Osteoblast (primary cell): ENCODE measurements at places on chromosomes 7 and 10.
A peak's percentile ranks its signal among the peaks of the same experiment; 100 is the strongest.

GRCh38 chr7:144019457-144019856 lies 19.3 kb downstream of the OR6B1 start:
- peak; percentile 53 for DNase-seq
- H3K4me1 ChIP-seq, result peaks cover 13% of the 10 kb centered on the region
- H3K27me3 ChIP-seq, result no peaks in the 10 kb centered on the region
- H3K27ac ChIP-seq, result peak overlapping the region; percentile 35
- H3K4me3 ChIP-seq, result no peak overlapping the region
- H3K36me3 ChIP-seq, result no peaks in the 10 kb centered on the region

DNA sequence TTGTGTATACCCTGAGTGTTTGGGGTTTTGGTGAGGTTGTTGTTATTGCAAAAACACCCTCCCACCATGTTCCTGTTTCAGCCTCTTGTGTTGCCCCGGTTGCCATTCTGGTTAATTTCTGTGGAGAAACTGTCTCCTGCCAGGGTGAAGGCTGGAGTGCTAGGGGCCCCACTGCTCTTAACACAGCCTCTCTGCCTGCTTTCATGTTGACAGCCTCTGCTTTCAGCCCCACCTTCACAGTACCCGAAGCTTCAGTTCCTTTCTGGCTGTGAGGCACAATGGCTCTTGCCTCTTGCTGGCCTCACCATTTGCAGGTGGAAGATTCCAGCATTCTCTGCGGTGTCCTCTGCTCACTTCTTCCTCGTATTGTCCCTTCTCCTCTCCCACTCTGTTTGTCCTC lies 19.2 kb downstream of the SLC18A2 start:
- H3K27me3 ChIP-seq, result peaks cover 24% of the 10 kb centered on the region
- DNase-seq, result no peak
- no peaks in the 10 kb centered on the region for H3K4me1 ChIP-seq

- no peak overlapping the region for H3K27ac ChIP-seq
- no peaks in the 10 kb centered on the region for H3K27me3 ChIP-seq
These were observed 588.7 kb upstream of the MBL2 start for GRCh38 chr10:53361281-53361680.

GRCh38 chr7:116284390-116284789 lies 74.1 kb downstream of the TES start:
- no peak overlapping the region for H3K27ac ChIP-seq
- no peak overlapping the region for H3K4me3 ChIP-seq
- no peaks in the 10 kb centered on the region for H3K36me3 ChIP-seq
- H3K27me3 ChIP-seq, result no peaks in the 10 kb centered on the region
- DNase-seq, result no peak

- no peak overlapping the region for H3K4me3 ChIP-seq
- no peak overlapping the region for H3K27ac ChIP-seq
- no peaks in the 10 kb centered on the region for H3K4me1 ChIP-seq
These were observed 122.1 kb upstream of the SFMBT2 start for GRCh38 chr10:7532723-7533498.

GRCh38 chr10:21300551-21300950 lies 224.9 kb downstream of the SKIDA1 start:
- H3K4me1 ChIP-seq, result no peaks in the 10 kb centered on the region
- no peak overlapping the region for H3K27ac ChIP-seq
- H3K36me3 ChIP-seq, result no peaks in the 10 kb centered on the region
- DNase-seq, result no peak
- no peaks in the 10 kb centered on the region for H3K27me3 ChIP-seq

DNA sequence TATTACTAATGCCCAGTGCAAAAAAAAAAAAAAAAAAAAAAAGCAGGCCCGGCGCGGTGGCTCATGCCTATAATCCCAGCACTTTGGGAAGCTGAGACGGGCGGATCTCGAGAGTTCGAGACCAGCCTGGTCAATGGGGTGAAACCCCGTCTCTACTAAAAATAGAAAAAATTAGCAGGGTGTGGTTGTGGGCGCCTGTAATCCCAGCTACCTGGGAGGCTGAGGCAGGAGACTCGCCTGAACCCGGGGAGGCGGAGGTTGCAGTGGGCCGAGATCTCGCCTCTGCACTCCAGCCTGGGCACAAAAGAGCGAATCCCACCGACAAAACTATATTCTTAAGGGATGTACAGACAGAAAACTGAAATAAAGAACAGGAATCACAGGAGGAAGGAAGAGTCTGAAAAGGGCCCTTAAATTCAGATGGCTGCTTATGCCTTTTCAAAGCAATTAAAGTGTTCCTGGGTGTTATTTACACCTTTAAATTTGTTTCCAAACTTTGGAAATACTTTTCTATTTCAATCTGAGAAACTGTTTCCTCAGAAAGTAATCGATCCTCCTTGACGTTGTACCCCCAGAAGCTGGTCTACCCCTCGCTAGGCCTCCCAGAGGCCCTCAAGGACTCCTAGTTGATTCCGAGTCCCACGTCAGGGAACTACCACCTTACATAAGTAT lies 2.0 kb upstream of the KMT2E start:
- peak overlapping the region; percentile 100 for H3K27ac ChIP-seq
- no peak for DNase-seq
- H3K4me1 ChIP-seq, result peaks cover 40% of the 10 kb centered on the region
- H3K27me3 ChIP-seq, result no peaks in the 10 kb centered on the region

- no peak for DNase-seq
- H3K4me1 ChIP-seq, result peaks cover 5% of the 10 kb centered on the region
- H3K4me3 ChIP-seq, result no peak overlapping the region
- no peak overlapping the region for H3K27ac ChIP-seq
- no peaks in the 10 kb centered on the region for H3K36me3 ChIP-seq
These were observed 1065.8 kb upstream of the C7orf33 start for GRCh38 chr7:147524726-147525250.

DNA sequence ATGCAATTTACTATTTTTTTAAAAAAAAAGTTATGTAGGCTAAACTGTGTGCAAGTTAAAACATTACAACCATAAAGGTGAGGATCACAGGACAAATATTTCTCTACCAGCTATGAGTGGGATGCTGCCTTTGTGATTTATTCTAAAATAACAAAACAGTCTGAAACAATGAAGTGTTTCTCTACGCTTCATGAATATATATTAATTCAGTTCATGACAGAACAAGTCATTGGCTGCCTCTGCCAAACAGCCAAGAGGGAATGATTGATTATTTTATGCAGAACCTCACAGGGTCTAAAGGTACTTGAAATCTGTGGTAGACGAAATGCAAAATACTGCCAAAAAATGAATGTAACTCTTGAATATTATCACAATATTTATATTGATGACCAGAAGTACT lies 29.0 kb upstream of the SOSTDC1 start:
- H3K36me3 ChIP-seq, result no peaks in the 10 kb centered on the region
- H3K27ac ChIP-seq, result no peak overlapping the region
- DNase-seq, result no peak
- H3K27me3 ChIP-seq, result no peaks in the 10 kb centered on the region

- no peaks in the 10 kb centered on the region for H3K27me3 ChIP-seq
- peak overlapping the region; percentile 40 for H3K27ac ChIP-seq
- no peak for DNase-seq
These were observed 182.2 kb upstream of the FZD1 start for GRCh38 chr7:91082038-91082437.

DNA sequence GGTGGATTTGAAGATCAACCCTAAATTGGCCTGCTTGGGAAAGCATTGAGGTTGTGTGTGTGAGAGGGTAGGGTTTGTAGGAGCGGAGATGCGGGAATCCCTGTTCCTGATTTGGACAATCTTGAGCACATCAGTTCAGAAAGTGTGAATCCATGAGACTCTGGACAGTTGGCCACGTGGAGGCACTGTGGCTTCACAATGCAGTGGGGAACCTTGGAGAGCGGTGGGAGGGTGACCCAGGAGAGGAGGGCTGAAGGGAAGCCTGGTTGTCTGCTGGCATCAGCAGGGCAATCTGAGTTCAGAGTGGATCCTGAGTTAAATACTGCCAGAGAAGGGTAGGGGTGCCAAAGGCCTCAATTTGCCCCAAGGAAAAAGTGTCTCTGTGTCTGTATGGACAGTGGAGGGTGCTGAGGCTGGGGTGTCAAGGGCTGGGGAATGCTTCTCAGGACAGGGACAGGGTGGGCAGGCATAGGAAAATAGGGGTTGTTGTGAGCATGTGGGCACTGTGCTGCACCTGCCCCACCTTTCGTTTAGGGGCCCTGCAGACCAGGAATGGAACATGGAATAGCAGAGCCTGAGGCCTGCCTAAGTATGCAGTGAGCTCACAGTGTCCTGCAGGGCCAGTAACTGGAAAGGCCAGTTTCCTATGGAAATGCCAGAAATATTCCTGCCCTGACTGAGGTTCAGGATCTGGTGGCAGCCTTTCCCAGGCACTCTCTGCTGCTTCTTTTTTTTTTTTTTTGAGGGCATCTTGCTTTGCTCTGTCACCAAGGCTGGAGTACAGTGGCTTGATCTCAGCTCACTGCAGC lies 162.9 kb upstream of the PRSS58 start:
- no peaks in the 10 kb centered on the region for H3K27me3 ChIP-seq
- H3K4me3 ChIP-seq, result no peak overlapping the region
- H3K4me1 ChIP-seq, result no peaks in the 10 kb centered on the region
- H3K27ac ChIP-seq, result no peak overlapping the region
- DNase-seq, result peak; percentile 88

- H3K27me3 ChIP-seq, result no peaks in the 10 kb centered on the region
- no peak for DNase-seq
- H3K4me3 ChIP-seq, result no peak overlapping the region
- no peak overlapping the region for H3K27ac ChIP-seq
- no peaks in the 10 kb centered on the region for H3K4me1 ChIP-seq
These were observed 65.9 kb downstream of the AMPH start for GRCh38 chr7:38565289-38565688.
